Lower lobe of right lung (tissue), 2 donors: ENCODE measurements at places on chromosomes 11 and 22. TPM values are rescaled to one million over a fixed set of nuclear protein-coding genes. Genes with fewer than 3 reads are reported as not detected.

Gene SBF1
- total RNA-seq = 59.0 TPM

Gene MRGPRX3
- not detected for total RNA-seq

Gene UBQLNL
- 1.1 TPM for total RNA-seq

Gene MYO7A
- total RNA-seq = 5.5 TPM

Gene ISX
- total RNA-seq = not detected

Gene PRG2
- total RNA-seq = not detected

Gene TBX1
- total RNA-seq = 13.5 TPM

Gene SLC29A2
- total RNA-seq = 10.6 TPM

Gene CCDC81
- total RNA-seq = 4.8 TPM

Gene TXN2
- total RNA-seq = 56.4 TPM

Gene OR52H1
- total RNA-seq = 0.35 TPM

Gene IZUMO1R
- not detected for total RNA-seq

Gene VSIG10L2
- not detected for total RNA-seq

Gene MFRP
- total RNA-seq = not detected

Gene ANAPC15
- 22.7 TPM for total RNA-seq

Gene C11orf97
- 2.5 TPM for total RNA-seq

Gene DPP3
- 32.7 TPM for total RNA-seq

Gene SMIM38
- total RNA-seq = not detected

Gene C11orf52
- total RNA-seq = 14.6 TPM
